ENCODE measurements at places on chromosomes 7 and 10. TPM values are rescaled to one million over a fixed set of nuclear protein-coding genes. Genes with fewer than 3 reads are reported as not detected.

- H3K27me3 ChIP-seq: no peaks in the 10 kb centered on the region
- H3K27ac ChIP-seq: peak overlapping the region; percentile 96
- H3K4me3 ChIP-seq: peak overlapping the region; percentile 21
- H3K4me1 ChIP-seq: peaks cover 6% of the 10 kb centered on the region
Measured at GRCh38 chr7:66682350-66683093, 53.8 kb downstream of the KCTD7 start.

DNA sequence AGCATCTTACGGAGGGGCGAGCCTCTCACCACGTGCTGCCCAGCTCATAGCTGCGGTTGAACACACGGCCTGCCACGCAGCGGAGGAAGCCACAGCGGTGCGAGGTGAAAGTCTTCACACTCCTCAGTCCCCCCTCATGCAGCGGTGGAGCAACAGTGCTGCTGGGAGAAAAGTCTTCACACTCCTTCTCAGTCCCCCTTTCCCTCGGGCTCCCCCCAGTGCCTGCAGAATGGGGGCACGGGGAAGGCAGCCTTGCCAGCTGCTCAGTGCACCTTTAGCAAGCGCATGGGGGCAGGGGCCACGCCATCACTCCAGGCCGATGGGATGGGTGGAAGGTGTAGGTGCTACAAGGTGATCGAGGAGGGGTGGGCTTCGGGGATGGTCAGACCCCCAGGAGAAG is 206.3 kb upstream of the TCERG1L start:
- H3K36me3 ChIP-seq: no peaks in the 10 kb centered on the region
- no peak overlapping the region for H3K4me3 ChIP-seq
- H3K27me3 ChIP-seq: no peaks in the 10 kb centered on the region
- DNase-seq: no peak

DNA sequence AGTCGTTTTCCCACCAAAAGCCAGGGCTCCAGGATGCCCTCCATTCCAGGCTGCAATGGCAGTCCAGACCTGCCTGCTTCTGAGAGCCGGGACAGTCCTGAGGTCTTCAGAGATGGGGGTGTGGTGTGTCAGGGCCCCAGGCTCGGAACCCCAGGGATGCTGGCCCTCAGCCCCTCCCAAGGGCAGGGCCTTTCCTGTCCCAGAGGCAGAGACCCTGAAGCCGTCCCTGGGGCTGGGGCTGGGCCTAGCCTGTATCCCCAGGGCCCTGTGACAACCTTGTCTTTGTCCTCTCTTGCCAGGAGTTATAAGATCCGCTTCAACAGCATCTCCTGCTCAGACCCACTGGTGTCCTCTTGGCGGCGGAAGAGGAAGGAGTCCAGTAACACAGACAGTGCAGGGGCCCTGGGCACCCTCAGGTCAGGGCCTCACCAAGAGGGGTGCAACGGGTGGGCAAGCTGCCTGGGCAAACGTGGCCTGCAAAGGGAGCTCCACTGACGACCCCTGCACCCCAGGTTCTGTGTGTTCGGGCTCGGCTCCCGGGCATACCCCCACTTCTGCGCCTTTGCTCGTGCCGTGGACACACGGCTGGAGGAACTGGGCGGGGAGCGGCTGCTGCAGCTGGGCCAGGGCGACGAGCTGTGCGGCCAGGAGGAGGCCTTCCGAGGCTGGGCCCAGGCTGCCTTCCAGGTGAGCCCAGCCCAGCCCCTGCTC is 15.9 kb downstream of the NOS3 start:
- no peaks in the 10 kb centered on the region for H3K36me3 ChIP-seq
- DNase-seq: no peak
- H3K27ac ChIP-seq: no peak overlapping the region
- H3K4me3 ChIP-seq: no peak overlapping the region

DNA sequence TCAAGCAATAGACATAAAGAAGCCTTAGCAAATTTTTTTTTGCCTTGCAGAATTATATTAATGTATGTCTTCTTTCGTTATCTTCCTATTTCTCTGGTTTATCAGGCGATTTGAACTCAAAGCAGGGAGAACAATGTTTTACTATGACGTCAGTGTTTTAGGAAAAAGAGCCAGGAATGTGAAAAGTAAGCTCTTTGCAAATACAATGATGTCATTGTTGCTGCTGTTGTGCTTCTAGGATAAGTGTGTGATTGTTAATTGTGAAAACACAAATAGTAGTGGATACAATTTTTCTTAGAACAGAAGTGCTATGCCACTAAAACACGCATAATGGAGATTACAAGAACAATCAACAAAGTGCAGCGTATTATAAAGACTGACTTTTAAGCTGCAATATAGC is 9.5 kb upstream of the AUTS2 start:
- H3K4me1 ChIP-seq: no peaks in the 10 kb centered on the region
- H3K36me3 ChIP-seq: no peaks in the 10 kb centered on the region
- H3K27ac ChIP-seq: no peak overlapping the region
- H3K4me3 ChIP-seq: no peak overlapping the region
- H3K27me3 ChIP-seq: no peaks in the 10 kb centered on the region

GRCh38 chr10:117094856-117095255 is 43.2 kb downstream of the VAX1 start:
- no peak for DNase-seq
- no peaks in the 10 kb centered on the region for H3K4me1 ChIP-seq
- no peaks in the 10 kb centered on the region for H3K27me3 ChIP-seq
- no peaks in the 10 kb centered on the region for H3K36me3 ChIP-seq
- H3K4me3 ChIP-seq: no peak overlapping the region
- no peak overlapping the region for H3K27ac ChIP-seq

- H3K4me1 ChIP-seq: peaks cover 57% of the 10 kb centered on the region
- no peaks in the 10 kb centered on the region for H3K27me3 ChIP-seq
- peak overlapping the region; percentile 88 for H3K4me3 ChIP-seq
- peak overlapping the region; percentile 99 for H3K27ac ChIP-seq
- peak; percentile 47 for DNase-seq
- peaks cover 20% of the 10 kb centered on the region for H3K36me3 ChIP-seq
Measured at GRCh38 chr7:100430493-100431285, 1.1 kb downstream of the MEPCE start.

Gene UFSP1
- total RNA-seq: 10.4 TPM

Gene H2BK1
- not detected for total RNA-seq

Gene GPR26
- not detected for total RNA-seq

Measured in thyroid gland (tissue), 4 donors.